Skin of body (tissue), 3 donors: ENCODE measurements at places on chromosomes 2 and 18. TPM values are rescaled to one million over a fixed set of nuclear protein-coding genes. Genes with fewer than 3 reads are reported as not detected.

GRCh38 chr2:23497536-23497935 is 112.6 kb downstream of the KLHL29 start:
- no peak for DNase-seq

- DNase-seq, result no peak
These were observed 11.7 kb downstream of the COLEC11 start for GRCh38 chr2:3606370-3607201.

DNA sequence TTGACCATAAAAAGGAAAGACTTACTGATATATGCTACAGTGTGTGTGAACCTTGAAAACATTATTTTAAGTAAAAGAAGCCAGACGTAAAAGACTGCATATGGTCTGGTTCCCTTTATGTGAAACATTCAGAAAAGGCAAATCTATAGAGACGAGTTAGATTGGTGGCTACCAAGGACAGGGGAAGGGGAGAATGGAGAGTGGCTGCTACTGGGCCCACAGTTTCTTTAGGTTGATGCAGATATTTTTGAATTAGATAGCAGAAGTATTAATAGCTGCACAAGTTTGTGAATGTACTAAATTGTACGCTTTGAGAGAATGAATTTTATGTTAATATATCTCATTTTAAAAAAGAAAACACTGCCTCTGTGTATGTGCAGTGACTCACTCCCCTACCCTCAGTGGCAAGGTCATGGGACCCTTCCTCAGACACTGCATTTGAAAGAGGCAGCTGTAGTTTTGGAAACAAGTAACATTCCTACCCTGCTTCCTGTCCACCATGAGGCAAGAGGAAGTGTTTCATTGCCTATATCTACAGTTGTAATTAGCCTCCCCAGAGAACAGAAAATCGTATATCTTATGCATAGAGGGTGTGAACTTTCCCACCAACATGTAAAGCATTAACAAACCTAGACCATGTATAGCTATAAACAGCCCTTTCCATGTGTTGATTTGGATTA is 29.8 kb upstream of the ARMC9 start:
- no peak for DNase-seq

GRCh38 chr2:219560893-219561178 is 10.5 kb downstream of the OBSL1 start:
- no peak for DNase-seq

- DNase-seq, result no peak
These were observed 170.6 kb upstream of the NCK2 start for GRCh38 chr2:105573910-105574655.

- DNase-seq, result no peak
These were observed 453.4 kb downstream of the BCL11A start for GRCh38 chr2:60100034-60100433.

UCN gene
- 0.30 TPM for total RNA-seq

SLC30A3 gene
- 0.10 TPM for total RNA-seq

- peak; percentile 79 for DNase-seq
These were observed 86.6 kb upstream of the ZFP36L2 start for GRCh38 chr2:43312755-43313641.

SP9 gene
- total RNA-seq, result 3.3 TPM

ZBTB7C gene
- total RNA-seq, result 6.3 TPM

DNA sequence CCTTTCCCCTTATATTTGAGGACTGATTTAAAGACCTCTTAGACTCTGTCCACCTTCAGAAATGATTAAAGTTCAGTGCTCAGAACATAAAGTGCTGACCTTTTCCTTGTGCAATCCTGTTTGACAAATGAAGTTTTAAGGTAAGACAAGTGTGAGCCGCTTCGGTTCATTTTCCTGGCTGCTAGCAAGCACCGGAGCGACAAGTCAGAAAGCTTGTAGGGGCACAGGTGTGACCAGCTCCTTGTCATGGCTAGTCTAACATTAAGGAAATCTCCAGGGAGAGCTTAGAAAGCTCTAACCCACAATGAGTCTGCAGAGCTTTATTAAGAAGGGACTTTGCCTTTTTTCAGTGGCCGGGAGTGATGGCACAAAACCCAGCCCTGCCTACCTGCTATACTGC is 2.3 kb upstream of the NCKAP5 start:
- DNase-seq, result no peak

DNA sequence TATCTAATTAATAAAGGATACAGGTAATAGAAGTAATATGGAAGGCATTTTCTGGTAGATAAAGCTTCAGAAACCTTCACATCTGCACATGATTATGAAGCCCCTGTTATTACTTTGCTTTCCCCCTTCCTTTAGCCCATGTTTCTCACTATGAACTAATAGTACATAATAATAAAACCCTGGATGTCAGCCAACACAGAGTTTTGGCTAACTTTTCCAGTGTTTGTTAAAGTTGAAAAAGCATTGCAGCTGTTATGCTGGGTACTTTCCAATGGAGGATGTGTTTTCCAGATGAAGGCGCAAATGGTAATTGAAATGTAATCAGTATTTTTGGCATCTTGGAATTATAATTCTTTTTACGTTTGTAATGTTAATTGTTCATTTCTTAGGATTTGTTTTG is 43.5 kb downstream of the SPTBN1 start:
- peak; percentile 95 for DNase-seq
